ENCODE measurements at places on chromosomes 1 and 21. TPM values are rescaled to one million over a fixed set of nuclear protein-coding genes. Genes with fewer than 3 reads are reported as not detected.

ANKRD65 gene
- total RNA-seq: 0.18 TPM

SYPL2 gene
- not detected for total RNA-seq

H3-3A gene
- 196 TPM for total RNA-seq

GRCh38 chr1:208264469-208265121 is 20.4 kb upstream of the PLXNA2 start:
- H3K27me3 ChIP-seq: peaks cover 56% of the 10 kb centered on the region
- H3K4me1 ChIP-seq: no peaks in the 10 kb centered on the region
- DNase-seq: no peak
- no peak overlapping the region for H3K4me3 ChIP-seq

GRCh38 chr1:57167997-57168396 is 202.2 kb upstream of the C8B start:
- no peak overlapping the region for H3K4me3 ChIP-seq
- H3K4me1 ChIP-seq: no peaks in the 10 kb centered on the region
- no peaks in the 10 kb centered on the region for H3K36me3 ChIP-seq
- H3K27ac ChIP-seq: no peak overlapping the region
- peaks cover 5% of the 10 kb centered on the region for H3K27me3 ChIP-seq
- DNase-seq: no peak

DNA sequence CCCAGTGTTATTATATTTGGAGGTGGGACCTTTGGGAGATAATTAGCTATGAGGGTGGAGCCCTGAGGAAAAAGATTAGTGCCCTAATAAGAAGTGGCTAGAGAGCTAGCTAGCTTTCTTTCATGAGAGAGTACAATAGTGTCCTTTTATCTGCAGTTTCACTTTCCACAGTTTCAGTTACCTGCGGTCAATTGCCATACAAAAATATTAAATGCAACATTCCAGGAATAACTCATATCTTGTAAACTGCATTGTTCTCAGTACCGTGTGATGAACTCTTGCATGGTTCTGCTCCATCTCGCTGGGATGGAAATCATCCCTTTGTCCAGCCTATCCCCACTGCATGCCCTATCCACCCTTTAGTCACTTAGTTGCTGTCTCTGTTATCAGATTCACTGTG is 201.6 kb downstream of the RWDD3 start:
- no peak overlapping the region for H3K4me3 ChIP-seq
- no peak overlapping the region for H3K27ac ChIP-seq
- peaks cover 41% of the 10 kb centered on the region for H3K27me3 ChIP-seq
- no peaks in the 10 kb centered on the region for H3K36me3 ChIP-seq
- H3K4me1 ChIP-seq: peaks cover 9% of the 10 kb centered on the region
- peak; percentile 43 for DNase-seq

GRCh38 chr1:112603012-112603411 is 15.9 kb downstream of the ST7L start:
- DNase-seq: no peak
- no peaks in the 10 kb centered on the region for H3K4me1 ChIP-seq
- no peak overlapping the region for H3K4me3 ChIP-seq
- H3K36me3 ChIP-seq: peaks cover 19% of the 10 kb centered on the region

- no peak overlapping the region for H3K27ac ChIP-seq
- no peak overlapping the region for H3K4me3 ChIP-seq
- H3K36me3 ChIP-seq: no peaks in the 10 kb centered on the region
Measured at GRCh38 chr1:214538496-214538895, 12.9 kb downstream of the PTPN14 start.

- no peak for DNase-seq
- no peaks in the 10 kb centered on the region for H3K27me3 ChIP-seq
- peaks cover 43% of the 10 kb centered on the region for H3K4me1 ChIP-seq
- no peak overlapping the region for H3K27ac ChIP-seq
- no peak overlapping the region for H3K4me3 ChIP-seq
Measured at GRCh38 chr1:203508463-203509073, 14.6 kb downstream of the OPTC start.

DNA sequence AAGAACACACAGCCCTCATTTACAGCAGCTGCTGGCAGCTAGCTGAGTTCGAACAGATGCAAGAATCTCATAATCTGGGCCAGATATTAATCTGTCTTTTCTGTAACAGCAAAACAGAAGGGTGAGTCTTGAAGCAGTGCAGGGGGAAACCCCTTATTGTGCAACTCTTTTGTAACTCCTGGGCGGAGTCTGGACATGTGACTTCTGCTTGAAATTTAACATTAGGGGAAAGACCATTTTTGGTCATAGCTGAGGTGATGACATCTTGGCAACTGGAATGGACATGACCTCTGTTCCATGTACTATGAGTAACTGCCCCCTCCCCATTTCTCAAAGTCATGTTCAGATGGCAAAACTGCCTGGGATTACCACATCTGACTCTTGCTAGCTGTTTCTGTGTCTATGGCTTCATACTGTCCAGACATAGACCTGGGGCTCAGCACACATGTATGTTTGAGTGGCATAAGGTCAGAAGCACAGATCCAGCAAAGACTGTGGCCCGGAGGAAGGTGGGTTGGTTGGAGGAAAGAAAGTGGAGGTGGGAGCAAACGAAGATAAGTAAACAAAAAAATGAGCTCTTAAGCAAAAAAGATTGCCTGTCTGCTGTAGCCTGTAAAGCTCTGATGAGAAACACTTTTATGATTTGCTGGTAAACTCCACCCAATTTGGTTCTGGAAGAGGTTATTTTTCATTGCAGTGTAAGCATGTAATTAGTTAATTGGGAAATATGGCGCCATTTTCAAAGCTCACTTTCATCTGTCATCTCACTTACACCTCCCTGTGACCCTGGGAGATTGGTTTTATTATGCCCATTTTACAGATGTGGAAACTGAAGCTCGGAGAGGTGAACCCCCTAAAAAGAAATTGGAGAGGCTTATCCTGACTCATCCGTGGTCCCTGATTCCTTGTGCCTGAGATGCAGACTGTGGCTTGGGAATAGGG is 26.1 kb downstream of the ETS2 start:
- no peaks in the 10 kb centered on the region for H3K36me3 ChIP-seq
- H3K4me1 ChIP-seq: peaks cover 13% of the 10 kb centered on the region
- no peaks in the 10 kb centered on the region for H3K27me3 ChIP-seq
- H3K4me3 ChIP-seq: no peak overlapping the region
- peak; percentile 81 for DNase-seq

Measured in PC-3 (cell line).